ENCODE measurements at places on chromosomes 12 and 14. TPM values are rescaled to one million over a fixed set of nuclear protein-coding genes. Genes with fewer than 3 reads are reported as not detected.

GLS2 gene
- total RNA-seq, result 1.6 TPM

AKAP6 gene
- 0.21 TPM for total RNA-seq

RNASE3 gene
- total RNA-seq, result not detected

AQP5 gene
- total RNA-seq, result not detected

GRCh38 chr14:70909733-70910614 is 2.7 kb downstream of the PCNX1 start:
- DNase-seq, result no peak

- peak; percentile 63 for DNase-seq
These were observed 44.4 kb upstream of the PNMA1 start for GRCh38 chr14:73758392-73759182.

DNA sequence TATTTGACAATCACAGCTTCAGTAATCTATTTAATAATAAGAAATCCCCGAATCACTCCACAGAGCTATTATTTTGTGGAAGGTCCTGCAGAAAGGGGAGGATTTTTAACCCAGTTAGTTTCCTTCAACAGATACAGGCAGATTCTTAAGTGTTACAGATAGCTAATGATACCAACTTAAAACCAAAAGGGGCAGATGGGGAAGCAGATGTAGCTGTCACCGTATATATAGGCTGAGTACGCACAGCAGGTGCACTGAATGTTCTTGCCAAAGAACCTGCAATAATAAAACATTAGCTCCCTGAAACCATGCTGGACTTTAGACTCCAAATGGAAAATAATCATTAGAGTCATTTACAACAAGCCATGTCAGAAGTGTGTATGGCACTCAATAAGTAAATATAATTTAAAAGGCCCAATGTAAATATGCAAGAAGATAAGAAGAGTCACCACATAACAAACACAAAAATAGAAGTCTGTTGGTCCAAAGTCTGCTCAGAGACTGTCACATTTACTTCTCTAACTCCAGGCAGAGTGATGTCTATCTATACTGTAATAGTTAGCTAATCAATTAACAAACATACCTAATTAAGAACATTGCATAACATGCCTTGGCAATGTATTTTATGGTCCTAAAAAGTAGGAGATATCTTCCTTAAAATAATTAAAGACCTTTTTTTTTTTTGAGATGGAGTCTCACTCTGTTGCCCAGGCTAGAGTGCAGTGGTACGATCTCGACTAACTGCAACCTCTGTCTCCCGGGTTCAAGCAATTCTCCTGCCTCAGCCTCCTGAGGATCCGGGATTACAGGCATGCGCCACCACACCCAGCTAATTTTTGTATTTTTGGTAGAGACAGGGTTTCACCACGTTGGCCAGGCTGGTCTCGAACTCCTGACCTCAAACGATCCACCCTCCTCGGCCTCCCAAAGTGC is 78.8 kb downstream of the SEC23A start:
- DNase-seq, result no peak

CFAP54 gene
- total RNA-seq, result 0.56 TPM

- DNase-seq, result no peak
These were observed 14.3 kb downstream of the MAP3K12 start for GRCh38 chr12:53484686-53485575.

DNA sequence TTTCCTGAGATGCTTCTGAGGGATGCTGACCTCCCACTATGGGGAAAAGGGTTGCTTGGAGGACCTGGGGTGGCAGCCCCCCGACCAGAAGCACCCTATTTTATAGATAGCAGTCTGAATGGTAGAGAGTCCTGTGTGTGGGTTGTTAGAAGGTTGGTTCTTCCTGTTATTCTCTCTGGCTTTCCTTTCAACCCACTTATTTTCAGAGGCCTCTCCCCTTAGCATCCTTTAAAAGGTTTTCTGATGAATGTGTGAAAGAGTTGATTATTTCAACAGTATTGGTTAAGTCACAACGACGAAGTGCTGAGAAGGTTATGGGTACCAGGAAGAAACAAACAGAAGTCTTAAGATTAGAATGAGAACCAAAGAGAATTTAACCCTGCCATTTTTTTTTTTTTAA is 20.8 kb upstream of the MANSC4 start:
- DNase-seq, result no peak

- no peak for DNase-seq
These were observed 24.9 kb downstream of the CATSPERB start for GRCh38 chr14:91706996-91707395.

KLRG1 gene
- 76.3 TPM for total RNA-seq

- no peak for DNase-seq
These were observed 25.5 kb upstream of the RASSF8 start for GRCh38 chr12:25932971-25933370.

BCL11B gene
- 56.2 TPM for total RNA-seq

OR6C2 gene
- total RNA-seq, result not detected

DNA sequence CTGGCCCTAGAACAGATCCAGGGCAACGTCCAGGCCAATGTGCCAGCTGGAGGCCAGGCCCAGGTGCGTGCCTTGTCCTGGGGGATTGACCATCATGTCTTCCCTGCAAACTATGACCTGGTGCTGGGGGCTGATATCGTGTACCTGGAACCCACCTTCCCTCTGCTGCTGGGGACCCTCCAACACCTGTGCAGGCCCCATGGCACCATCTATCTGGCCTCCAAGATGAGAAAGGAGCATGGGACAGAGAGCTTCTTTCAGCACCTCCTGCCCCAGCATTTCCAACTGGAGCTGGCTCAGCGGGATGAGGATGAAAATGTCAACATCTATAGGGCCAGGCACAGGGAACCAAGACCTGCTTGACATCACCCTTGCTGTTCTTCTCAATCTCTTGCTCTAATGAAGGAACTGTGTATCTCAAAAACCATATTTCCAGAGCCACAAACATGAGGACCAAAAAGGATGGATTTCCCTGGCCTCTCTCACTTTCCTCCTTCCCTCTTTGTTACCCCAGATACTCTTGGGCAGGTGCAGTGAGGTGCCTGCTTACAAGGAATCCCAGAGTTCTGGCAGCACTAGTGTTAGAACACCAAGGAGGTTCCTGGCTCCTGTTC is 2.2 kb upstream of the TSFM start:
- DNase-seq, result no peak

AICDA gene
- total RNA-seq, result not detected

GRCh38 chr12:94603434-94604365 is 46.7 kb downstream of the TMCC3 start:
- peak; percentile 79 for DNase-seq

- DNase-seq, result no peak
These were observed 7.6 kb upstream of the BRMS1L start for GRCh38 chr14:35818346-35819115.

PNP gene
- 49.5 TPM for total RNA-seq

GRCh38 chr12:78185109-78185508 is 354.4 kb downstream of the NAV3 start:
- no peak for DNase-seq

GRCh38 chr14:56686416-56686815 is 106.8 kb downstream of the TMEM260 start:
- DNase-seq, result no peak

DNA sequence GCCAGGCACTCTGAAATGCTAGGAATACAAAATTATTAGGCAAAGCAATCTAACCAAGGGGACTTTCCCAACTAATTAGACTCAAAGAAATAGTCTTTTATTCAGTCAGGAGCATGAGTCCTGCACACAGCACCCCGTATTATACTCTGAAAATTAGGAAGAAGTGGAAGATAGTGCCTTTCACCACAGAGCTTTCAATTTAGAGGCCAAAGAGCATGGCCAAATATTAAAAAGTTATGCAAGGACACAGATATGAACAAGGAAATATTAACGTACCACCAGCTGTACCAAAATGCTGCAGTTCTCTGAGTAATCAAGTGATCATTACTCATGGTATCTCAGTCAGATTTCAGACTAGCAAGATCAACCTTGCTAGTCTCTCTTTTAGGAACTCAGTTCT is 22.6 kb upstream of the MDM2 start:
- no peak for DNase-seq

DNA sequence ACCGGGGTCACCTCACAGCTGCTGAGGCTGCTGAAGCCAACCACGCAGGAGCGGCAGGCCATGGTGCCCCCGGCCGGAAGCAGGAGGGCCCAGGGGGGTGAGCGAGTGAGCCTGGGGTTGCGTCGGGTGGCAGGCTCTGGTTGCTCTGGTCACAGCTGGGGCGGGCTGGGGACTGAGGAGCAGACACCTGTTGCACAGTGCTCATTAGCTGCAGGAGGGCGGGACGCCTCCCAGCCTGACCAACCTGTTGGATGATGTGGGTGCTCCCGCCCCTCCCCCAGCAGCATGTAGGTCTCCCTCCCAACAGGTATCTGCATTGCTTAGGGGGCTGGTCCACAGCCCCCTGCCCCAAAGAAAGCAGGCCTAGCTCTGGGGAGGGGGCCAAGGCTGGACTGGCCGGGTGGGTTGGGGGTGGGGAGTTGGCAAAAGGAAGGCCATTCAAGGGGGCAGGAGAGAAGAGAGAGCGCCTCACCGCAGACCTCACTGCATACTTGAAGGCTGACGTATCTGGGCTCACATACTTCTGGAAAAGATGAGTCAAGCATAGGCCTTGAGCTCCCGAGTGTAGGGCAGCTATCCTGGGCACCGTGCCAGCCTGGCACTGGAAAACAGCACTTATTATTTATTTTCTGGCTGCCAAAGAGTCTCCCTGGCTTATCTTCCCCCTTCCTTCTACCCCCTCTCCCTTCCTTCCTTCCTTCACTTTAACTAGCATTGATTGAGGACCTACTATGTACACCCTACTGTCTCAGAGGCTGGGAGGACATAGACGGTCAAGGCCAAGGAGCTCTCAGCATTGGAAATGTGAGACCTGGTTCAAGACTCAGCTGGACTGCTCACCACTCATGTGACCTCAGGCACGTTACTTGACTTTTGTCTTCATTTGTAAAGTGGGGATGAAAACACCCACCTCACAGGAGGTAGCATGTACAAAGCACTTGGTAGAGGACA is at the start of gene KRT80:
KRT80 (minus strand) TSS at position 174 of the 951 bp plus-strand sequence; CDS start at position 62, 112 bp downstream.
- no peak for DNase-seq

DNA sequence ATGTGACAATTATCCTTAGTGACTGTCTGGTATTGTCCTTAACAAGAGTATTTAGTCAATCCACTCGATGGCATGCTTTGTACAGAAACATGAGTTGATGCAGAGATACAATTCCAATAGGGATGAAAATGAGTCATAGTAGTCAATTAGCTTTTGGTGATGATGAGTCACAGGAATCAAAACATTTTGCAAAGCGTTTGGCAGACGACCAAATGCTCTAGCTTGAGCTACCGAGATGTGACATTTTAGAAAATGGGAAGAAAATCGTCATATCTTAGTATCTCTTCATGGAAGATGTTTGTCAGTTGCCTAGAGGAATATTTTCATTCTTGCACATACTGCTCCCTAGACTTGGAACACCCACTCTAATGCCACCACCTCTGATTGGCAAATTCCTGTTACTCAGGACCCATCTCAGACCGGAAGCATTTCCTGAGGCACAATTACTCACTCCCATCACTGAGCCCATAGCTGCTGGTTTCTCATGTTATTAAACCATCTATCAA is 95.0 kb downstream of the LMNTD1 start:
- no peak for DNase-seq

GRCh38 chr12:132834181-132834711 is 5.6 kb upstream of the GOLGA3 start:
- DNase-seq, result peak; percentile 52

C1QL4 gene
- not detected for total RNA-seq

GRCh38 chr12:123936956-123937706 is 35.5 kb downstream of the CCDC92 start:
- no peak for DNase-seq

RHNO1 gene
- 13.6 TPM for total RNA-seq

GRCh38 chr12:108099073-108099472 is 30.0 kb upstream of the WSCD2 start:
- peak; percentile 17 for DNase-seq

DNA sequence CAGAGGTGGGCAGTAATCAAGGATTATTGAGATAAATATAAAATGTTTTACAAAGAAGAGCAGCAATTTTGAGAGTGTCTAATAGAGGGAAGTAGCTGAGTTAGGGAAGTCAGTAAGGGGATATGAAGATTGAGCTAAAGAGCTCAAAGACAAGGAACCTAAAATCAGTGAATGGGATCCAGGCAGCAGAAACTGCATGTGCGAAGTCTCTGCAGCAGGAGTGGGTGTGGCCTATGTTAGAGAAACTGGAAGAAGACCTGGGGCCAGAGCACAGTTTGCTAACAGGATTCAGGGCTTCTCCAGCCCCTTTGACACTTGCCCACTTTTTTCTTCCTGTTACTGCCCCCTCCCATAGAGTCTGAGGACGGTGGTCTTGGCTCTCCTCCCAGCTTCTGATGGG is 36.3 kb upstream of the PLXNC1 start:
- DNase-seq, result no peak

DNA sequence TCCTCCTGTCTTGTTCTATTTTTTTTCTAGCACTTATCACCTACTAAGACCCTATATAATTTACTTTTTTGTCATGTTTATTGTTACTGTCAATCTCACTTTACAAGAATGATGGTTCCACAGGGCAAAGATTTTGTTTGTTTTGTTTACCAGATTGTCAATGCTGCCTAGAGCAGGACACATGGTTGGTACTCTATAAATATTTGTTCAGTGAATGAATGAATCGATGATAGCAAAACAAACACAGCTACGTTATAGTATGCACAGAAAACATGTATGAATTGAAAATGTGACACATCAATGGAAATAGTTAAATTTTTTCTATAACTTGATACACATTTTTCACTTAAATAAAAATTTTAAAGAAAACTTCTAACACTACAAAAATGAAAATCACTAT is 67.1 kb upstream of the KRR1 start:
- DNase-seq, result no peak

- no peak for DNase-seq
These were observed 19.1 kb downstream of the TMEM30B start for GRCh38 chr14:61262082-61262481.

SMIM41 gene
- not detected for total RNA-seq

DNA sequence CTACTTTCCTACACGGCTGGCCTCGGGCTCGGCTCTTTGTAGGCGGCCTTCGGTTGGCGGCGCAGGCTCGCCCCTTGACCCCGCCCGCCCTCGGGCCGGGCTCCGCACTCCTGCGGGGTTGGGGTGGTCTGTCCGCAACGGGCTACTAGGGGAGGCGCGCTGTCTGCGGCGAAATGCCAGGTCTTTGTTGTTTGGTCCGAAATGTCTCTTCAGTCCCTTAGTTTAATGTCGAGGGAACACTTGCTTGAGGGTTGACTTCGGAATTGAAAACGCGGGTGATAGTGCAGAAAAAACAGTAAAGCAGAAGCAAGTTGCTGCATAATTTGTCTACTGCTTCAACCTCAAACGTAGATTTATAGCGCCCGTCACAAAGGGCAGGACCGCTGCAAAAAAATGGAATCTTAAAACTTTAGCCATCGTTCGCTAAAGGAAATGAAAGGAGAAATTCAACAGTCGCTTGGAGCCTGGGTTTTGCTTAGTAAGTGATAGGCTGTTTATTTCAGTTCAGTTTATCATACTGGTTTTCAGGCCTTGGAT is 390 bp downstream of the JKAMP start:
- no peak for DNase-seq

DNA sequence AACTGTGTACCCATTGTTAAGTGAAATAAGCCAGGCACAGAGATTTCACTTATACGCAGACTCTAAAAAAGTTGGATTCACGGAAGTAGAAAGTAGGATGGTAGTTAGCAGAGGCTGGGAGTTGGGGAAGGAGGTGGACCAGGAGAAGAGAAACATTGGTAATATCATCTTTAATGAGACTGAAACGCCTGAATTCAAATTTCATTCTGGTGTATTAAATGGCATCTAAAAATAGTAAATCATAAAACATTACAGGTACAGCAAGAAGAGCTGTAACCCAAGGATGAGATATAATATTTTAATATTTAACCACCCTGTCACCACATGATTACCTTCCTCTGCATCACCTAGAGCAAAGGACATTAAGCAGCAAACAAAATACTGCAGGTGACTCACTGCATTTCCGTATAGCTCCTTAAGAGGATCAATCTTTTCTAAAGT is 99.4 kb downstream of the EPS8 start:
- no peak for DNase-seq
